ENCODE measurements at places on chromosomes 12 and 14. TPM values are rescaled to one million over a fixed set of nuclear protein-coding genes. Genes with fewer than 3 reads are reported as not detected.

Gene RNFT2
- total RNA-seq, result 1.3 TPM

Gene NGDN
- 27.0 TPM for total RNA-seq

Gene SLC35F4
- not detected for total RNA-seq

Gene LRTM2
- not detected for total RNA-seq

- no peak for DNase-seq
Observed at GRCh38 chr14:22491683-22492621, 97.1 kb downstream of the DAD1 start.

DNA sequence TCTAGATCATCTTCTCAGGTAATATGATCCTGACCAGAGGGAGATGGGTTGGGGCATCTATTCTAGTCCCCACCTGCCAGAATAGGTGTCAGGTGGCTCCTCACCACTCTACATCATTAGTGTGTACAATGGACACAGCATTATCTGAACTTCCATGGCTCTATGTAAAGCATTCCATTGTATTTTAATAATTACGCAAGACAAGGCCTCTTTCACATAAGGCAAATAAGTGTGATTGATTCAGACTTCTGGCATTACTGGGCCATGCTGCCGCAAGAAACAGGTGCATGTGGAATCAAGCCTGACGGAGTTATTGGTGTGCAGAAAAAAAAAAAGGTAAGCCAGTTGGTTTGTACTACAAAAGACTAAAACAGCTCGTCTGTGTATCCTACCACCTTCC is 3.1 kb upstream of the DDHD1 start:
- no peak for DNase-seq

GRCh38 chr14:68874746-68875155 is 81.9 kb upstream of the ZFP36L1 start:
- DNase-seq, result no peak

DNA sequence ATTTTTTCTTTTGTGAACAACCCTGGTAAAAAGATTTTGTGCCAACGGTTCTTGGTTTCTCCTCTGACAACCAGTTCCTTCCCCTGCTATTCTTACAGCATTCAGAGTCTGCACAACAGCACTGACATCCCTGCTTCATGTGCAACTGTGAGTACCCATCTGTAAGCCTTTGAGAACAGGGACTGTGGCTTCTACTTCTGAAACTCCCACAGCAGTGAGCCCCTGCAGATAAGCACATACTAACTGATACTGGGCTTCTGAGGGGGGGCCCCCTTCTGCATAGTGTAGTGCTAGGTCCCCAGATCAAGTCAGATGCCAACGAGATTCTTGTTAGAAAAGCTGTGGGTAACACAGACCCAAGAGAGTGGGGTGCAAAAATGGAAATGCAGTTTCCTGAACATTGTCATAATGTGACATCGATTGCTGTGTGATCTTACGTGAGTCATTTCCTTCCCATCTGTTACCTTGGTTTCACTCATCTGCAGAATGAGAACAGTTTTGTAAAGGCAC is 11.1 kb upstream of the NINJ2 start:
- DNase-seq, result no peak

DNA sequence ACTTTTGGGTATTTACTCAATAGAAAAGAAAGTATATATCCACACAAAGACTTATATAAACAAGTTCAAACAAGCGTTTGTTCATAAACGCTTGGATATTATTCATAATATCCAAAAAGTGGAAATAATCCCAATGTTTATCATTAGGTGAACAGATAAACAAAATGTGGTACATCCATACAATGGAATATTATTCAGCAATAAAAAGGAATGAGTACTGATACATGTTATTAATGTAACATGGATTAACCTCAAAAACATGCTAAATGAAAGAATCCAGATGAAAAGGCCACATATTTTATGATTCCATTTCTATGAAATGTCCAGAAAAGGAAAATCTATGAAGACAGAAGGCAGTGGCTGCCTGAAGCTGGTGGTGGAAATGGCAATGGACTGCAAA is 16.8 kb upstream of the MYH7 start:
- no peak for DNase-seq

Measured in mammary epithelial cell (primary cell).